ENCODE measurements at places on chromosomes 2 and 18. TPM values are rescaled to one million over a fixed set of nuclear protein-coding genes. Genes with fewer than 3 reads are reported as not detected.

DNA sequence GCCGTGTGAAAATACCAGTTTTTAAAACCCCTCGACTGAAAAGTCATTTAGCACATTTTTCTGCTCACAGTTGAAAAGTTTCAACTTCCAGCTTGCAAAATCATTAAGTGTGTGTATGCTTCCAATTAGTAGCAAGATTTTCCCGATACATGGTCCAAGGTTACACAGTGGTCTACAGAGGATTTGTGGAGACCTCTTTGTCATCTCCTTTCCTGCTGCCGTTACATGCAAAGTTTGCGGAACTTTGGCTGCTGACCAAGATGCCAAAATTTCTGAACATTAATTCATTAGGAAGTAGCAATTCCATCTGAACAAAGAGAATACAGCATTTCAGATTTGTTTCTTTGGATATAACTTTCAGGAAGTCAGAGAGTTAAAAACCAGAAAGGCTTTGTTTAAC lies 474.6 kb downstream of the PLCL1 start:
- H3K27ac ChIP-seq = no peak overlapping the region
- H3K4me1 ChIP-seq = no peaks in the 10 kb centered on the region
- H3K36me3 ChIP-seq = no peaks in the 10 kb centered on the region
- no peak for DNase-seq
- no peak overlapping the region for H3K4me3 ChIP-seq

- H3K36me3 ChIP-seq = no peaks in the 10 kb centered on the region
- H3K27ac ChIP-seq = no peak overlapping the region
- H3K4me1 ChIP-seq = no peaks in the 10 kb centered on the region
- H3K4me3 ChIP-seq = no peak overlapping the region
- no peak for DNase-seq
Measured at GRCh38 chr2:164742738-164743317, 98.8 kb downstream of the COBLL1 start.

- H3K27me3 ChIP-seq = no peaks in the 10 kb centered on the region
- no peak overlapping the region for H3K4me3 ChIP-seq
- no peaks in the 10 kb centered on the region for H3K4me1 ChIP-seq
- H3K36me3 ChIP-seq = no peaks in the 10 kb centered on the region
- DNase-seq = no peak
Measured at GRCh38 chr18:62018034-62018758, 125.4 kb upstream of the RNF152 start.

DNA sequence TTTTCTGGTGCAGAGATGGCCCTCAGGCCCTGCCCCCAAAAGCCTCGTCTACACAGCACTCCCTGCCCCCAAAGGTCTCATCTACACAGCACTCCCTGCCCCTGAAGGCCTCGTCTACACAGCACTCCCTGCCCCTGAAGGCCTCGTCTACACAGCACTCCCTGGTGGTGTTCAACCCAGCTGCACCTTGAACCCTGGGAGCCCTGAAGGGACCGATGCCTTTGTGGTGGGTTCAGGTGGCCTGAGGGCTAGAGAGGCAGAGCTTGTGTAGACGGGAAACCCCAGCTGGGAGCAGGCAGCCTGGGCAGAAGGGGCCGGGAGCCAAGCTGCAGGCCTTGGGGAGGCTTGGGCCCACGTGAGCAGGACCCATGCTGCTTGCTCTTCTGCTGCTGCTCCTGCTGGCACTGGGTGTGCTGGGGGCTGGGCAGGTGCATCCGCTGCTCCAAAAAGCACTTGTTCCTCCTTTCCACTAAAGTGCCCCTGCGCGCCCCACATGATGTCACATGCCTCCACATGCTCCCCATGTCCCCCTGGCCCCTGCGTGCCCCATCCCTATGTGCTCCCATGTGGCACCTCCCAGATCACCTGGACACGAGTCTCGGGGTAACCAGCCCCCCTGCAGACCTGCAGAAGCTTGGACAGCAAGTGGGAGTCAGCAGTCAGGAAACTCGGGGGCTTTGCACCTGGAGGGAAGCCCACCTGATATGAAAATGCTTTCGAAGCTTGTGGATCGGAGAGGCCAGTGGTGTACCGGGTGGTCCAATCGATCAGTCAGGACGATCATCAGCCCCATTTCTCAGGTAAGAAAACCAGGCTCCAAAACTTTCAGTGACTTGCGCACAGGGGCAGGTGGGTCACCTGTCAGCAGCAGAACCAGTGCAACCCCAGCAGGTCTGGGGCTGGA lies 94.9 kb upstream of the CTDP1 start:
- no peak for DNase-seq
- H3K27me3 ChIP-seq = no peaks in the 10 kb centered on the region
- no peaks in the 10 kb centered on the region for H3K36me3 ChIP-seq
- H3K27ac ChIP-seq = no peak overlapping the region

DNA sequence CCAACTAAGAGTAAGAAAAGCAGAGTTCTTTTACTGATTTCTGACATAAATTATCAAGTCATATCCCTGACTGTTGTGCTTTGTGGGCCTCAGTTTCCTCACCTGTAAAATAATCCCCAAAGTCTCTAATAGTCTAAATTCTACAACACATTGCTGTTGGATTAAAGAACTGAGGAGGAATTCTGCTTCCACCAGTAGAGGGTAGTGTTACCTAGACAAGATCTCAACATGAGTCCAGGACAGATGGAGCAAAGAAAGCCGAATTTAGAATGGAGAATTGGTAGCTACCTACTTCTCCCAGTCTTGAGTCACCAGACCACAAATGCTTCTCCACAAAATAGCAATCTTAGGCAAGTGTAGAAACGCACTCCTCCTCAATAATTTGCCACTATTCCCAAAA lies 462.5 kb upstream of the FSHR start:
- no peaks in the 10 kb centered on the region for H3K36me3 ChIP-seq
- no peak overlapping the region for H3K4me3 ChIP-seq
- H3K4me1 ChIP-seq = no peaks in the 10 kb centered on the region
- no peak for DNase-seq
- H3K27ac ChIP-seq = no peak overlapping the region
- H3K27me3 ChIP-seq = peaks cover 14% of the 10 kb centered on the region

- H3K27me3 ChIP-seq = no peaks in the 10 kb centered on the region
- peak overlapping the region; percentile 67 for H3K27ac ChIP-seq
Measured at GRCh38 chr18:8962192-8962779, 140.2 kb upstream of the NDUFV2 start.

GRCh38 chr2:189208254-189208653 lies 28.7 kb upstream of the COL5A2 start:
- H3K27ac ChIP-seq = peak overlapping the region; percentile 27
- H3K27me3 ChIP-seq = no peaks in the 10 kb centered on the region
- no peak for DNase-seq
- peak overlapping the region; percentile 7 for H3K4me3 ChIP-seq
- peaks cover 40% of the 10 kb centered on the region for H3K4me1 ChIP-seq

DNA sequence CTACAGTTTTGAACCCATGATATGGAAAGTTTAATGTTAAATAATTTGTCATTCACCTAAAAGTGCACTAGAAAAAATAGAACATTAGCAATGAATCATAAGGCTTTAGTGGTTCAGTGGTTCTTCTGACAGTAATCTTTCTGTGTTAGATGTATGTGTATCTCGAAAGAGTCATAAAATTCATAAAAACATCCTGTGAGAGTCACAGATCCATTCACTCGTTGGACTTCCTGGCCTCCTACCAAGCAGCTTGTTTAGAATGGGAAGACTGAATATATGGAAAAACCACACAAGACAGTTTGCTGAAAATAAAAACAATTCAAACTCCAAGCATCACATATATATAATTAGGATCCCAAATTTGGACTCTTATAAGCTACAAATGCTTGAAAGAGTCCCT lies 34.8 kb downstream of the ADNP2 start:
- no peaks in the 10 kb centered on the region for H3K27me3 ChIP-seq
- H3K4me1 ChIP-seq = no peaks in the 10 kb centered on the region
- peaks cover 9% of the 10 kb centered on the region for H3K36me3 ChIP-seq
- no peak overlapping the region for H3K4me3 ChIP-seq

DNA sequence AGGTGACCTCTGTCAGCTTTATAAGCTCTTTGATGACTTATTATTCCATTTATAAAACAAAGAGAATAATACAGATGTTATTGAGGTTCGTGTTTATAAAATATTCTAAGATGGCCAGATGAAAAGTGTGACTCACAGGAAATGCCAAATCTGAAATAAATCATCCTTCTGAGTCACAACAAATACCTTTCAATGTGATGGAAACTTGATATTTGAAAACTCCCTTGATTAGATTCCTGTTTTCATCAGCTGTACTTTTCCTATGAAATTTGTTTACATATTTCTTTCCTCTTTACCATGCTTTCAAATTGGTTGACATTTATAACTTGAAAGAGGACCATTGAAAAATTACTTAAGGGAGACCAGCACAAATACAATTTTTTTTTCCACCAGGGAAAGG lies 30.6 kb upstream of the PPP1R1C start:
- H3K27ac ChIP-seq = no peak overlapping the region
- no peak overlapping the region for H3K4me3 ChIP-seq
- no peak for DNase-seq
- H3K36me3 ChIP-seq = no peaks in the 10 kb centered on the region
- H3K27me3 ChIP-seq = no peaks in the 10 kb centered on the region
- peaks cover 16% of the 10 kb centered on the region for H3K4me1 ChIP-seq

GRCh38 chr2:26658691-26659346 lies 17.7 kb upstream of the CIB4 start:
- H3K27me3 ChIP-seq = peaks cover 3% of the 10 kb centered on the region
- DNase-seq = no peak
- peaks cover 4% of the 10 kb centered on the region for H3K4me1 ChIP-seq
- H3K4me3 ChIP-seq = no peak overlapping the region
- H3K36me3 ChIP-seq = no peaks in the 10 kb centered on the region

GRCh38 chr2:105775809-105776559 lies 31.3 kb downstream of the NCK2 start:
- no peak overlapping the region for H3K4me3 ChIP-seq
- H3K27me3 ChIP-seq = no peaks in the 10 kb centered on the region
- no peak for DNase-seq
- H3K27ac ChIP-seq = no peak overlapping the region

DNA sequence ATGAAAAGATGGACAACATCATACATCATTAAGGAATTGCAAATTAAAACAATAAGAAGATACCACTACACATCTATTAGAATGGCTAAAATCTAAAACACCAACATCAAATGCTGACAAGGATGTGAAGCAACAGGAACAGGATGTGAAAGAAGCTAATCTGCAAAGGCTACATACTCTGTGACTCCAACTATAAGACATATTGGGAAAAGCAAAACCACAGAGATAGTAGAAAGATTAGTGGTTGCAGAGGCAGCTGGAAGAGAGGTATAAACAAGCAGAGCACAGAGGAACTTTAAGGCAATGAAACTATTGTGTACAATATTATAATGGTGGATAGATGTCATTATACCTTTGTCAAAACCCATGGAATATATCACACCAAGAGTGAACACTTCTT lies 393.7 kb upstream of the RAB6C start:
- H3K36me3 ChIP-seq = no peaks in the 10 kb centered on the region
- H3K27ac ChIP-seq = no peak overlapping the region
- DNase-seq = no peak
- H3K27me3 ChIP-seq = no peaks in the 10 kb centered on the region
- no peaks in the 10 kb centered on the region for H3K4me1 ChIP-seq

DNA sequence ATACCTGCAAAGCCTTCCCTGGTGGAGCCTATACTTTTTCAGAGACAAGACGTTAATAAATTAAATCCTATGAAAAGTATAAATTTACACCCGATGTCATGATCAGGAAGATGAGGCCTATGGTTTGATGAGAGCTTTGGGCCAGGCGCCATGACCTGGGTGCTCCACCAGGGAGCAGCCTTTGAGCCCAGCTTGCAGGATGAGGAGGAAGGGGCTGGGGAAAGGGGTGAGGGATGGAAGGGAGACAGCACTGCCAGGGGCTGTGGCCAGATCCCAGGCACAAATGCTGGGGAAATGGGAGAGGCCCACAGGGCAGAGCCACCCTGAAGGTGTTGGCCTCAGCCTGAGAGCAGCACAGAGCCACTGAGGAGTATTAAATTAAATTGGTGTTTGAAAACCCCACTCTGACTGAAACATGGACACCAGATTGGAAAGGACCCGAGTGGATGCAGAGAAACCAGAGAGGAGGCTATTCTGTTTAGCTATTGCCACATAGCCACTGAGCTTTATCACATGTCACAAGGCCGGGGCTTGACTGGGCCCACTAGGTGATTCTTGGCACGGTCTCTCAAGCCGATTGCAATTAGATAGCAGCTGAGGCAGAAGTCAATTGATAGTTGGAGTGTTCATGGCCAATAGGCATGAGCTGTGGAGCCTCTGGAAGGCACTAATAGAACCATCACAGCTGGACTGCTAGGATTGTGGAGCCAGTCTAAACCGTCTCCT lies 9.6 kb upstream of the FAHD2A start:
- H3K27ac ChIP-seq = no peak overlapping the region
- no peak overlapping the region for H3K4me3 ChIP-seq
- H3K27me3 ChIP-seq = no peaks in the 10 kb centered on the region
- H3K36me3 ChIP-seq = no peaks in the 10 kb centered on the region
- H3K4me1 ChIP-seq = peaks cover 8% of the 10 kb centered on the region
- no peak for DNase-seq

- H3K27me3 ChIP-seq = no peaks in the 10 kb centered on the region
- no peak overlapping the region for H3K4me3 ChIP-seq
- no peaks in the 10 kb centered on the region for H3K36me3 ChIP-seq
- DNase-seq = no peak
Measured at GRCh38 chr2:49129034-49129433, 25.3 kb downstream of the FSHR start.

DNA sequence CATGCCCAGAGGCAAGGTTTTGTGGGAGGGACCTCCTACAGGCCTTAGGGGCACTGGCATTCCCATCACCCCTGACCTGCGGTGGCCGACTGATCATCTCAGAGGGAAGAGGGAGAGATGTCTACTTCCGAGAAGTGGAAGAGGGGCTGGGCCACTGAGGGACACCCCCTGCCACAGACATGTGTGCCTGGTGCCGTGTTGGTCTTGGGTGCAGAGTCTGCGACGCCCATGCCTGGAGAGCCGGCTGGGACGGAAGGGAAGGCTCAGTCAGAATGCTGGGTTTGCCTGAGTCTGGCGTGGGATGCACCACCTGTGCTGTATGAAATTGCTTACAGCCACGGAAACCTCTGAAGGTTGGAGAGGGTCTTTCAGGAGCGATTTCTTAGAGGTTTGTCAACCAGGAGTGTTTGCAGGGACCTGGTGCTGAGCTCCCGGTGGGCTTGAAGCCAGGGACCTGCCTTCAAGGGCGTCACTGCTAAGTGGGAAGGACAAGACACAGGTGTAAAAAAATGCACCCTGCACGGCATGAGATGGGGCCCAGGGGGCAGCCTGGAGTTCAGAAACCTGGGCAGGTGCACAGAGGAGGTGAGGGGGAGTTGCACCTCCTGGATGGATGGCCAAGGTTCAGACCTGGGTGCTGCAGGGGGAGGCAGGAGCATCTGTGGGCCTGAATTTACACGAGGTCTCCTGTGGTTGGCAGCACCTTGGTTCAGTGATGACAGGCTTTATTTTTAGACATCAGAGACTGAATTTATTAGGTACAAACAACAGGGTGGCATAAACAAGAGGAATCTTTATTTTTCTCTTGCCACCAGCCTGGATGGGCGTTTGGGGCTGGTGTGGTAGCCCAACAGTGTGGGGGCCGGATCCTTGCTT lies 100.3 kb downstream of the CTIF start:
- H3K27me3 ChIP-seq = no peaks in the 10 kb centered on the region
- H3K27ac ChIP-seq = no peak overlapping the region
- peaks cover 3% of the 10 kb centered on the region for H3K4me1 ChIP-seq
- H3K36me3 ChIP-seq = peaks cover 12% of the 10 kb centered on the region
- no peak for DNase-seq

The SERPINB3 gene
- not detected for total RNA-seq

The BMP10 gene
- not detected for total RNA-seq

The SUCLG1 gene
- 51.5 TPM for total RNA-seq

The CXCR4 gene
- 39.5 TPM for total RNA-seq

Measured in neural crest cell (in vitro differentiated cells).